ENCODE measurements at places on chromosomes 5 and 9. TPM values are rescaled to one million over a fixed set of nuclear protein-coding genes. Genes with fewer than 3 reads are reported as not detected.

Gene SEMA5A
- 0.13 TPM for total RNA-seq

Gene IFNB1
- 0.13 TPM for total RNA-seq

Gene FGF18
- total RNA-seq = not detected

Gene FOXD4
- not detected for total RNA-seq

Gene SLU7
- total RNA-seq = 41.4 TPM

Gene PLPP7
- total RNA-seq = 5.6 TPM

Gene EPB41L4B
- 0.39 TPM for total RNA-seq

Gene ATP6V1G1
- 121 TPM for total RNA-seq

Gene SAXO1
- total RNA-seq = not detected

Gene KCNV2
- total RNA-seq = not detected

Data from mammary microvascular endothelial cell (primary cell).